ENCODE measurements at places on chromosomes 1 and 21. TPM values are rescaled to one million over a fixed set of nuclear protein-coding genes. Genes with fewer than 3 reads are reported as not detected.

DNA sequence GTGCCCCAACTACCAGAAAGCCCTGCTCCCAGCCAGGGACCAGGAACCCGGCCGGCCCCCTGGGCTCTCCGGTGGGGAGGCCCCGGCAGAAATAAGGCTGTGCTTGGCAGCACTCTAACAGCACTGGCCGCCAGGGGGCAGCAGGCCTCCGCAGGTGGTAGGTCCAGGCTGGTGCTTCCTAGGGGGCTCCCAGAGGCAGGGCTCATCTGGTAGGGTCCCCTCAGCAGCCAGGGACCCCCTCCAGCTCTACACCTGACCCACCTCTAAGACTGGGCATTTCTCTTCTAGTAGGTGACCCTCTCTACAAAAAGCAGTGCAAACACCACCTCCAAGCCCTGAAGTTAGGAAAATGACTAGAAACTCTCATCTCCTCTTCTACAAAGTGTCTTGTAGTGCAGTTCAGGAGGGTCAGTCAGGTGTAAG is 85.6 kb downstream of the STUM start:
- peak; percentile 81 for DNase-seq

GRCh38 chr1:222754366-222755139 is 17.6 kb downstream of the FAM177B start:
- no peak for DNase-seq

CNKSR1 gene
- 4.8 TPM for total RNA-seq

MLLT11 gene
- total RNA-seq, result 0.59 TPM

Data from activated B cell treated with CpG ODN at 0.5 μM for 24 hours (primary cell).